Tongue (tissue), 3 donors: ENCODE measurements at places on chromosomes 3 and 15. TPM values are rescaled to one million over a fixed set of nuclear protein-coding genes. Genes with fewer than 3 reads are reported as not detected.

GRCh38 chr3:965826-966225, 127.0 kb upstream of the CNTN6 start:
- no peak for DNase-seq

- no peak for DNase-seq
Observed at GRCh38 chr3:40546816-40547215, 22.1 kb downstream of the ZNF621 start.

GRCh38 chr3:27880969-27881892, 159.1 kb upstream of the EOMES start:
- DNase-seq: no peak

Gene ROPN1
- not detected for total RNA-seq

Gene TNIK
- 56.6 TPM for total RNA-seq

Gene MAP1A
- 22.5 TPM for total RNA-seq

Gene C2CD4B
- total RNA-seq: 20.2 TPM

Gene SHQ1
- 17.2 TPM for total RNA-seq
